ENCODE measurements at places on chromosomes 11 and 22. TPM values are rescaled to one million over a fixed set of nuclear protein-coding genes. Genes with fewer than 3 reads are reported as not detected.

GRCh38 chr22:37971475-37972434, 12.6 kb downstream of the SOX10 start:
- no peak for DNase-seq

GRCh38 chr11:106156290-106156937, 79.0 kb downstream of the AASDHPPT start:
- DNase-seq = no peak

- DNase-seq = no peak
Measured at GRCh38 chr11:8697054-8697453, 14.5 kb downstream of the RPL27A start.

SCN4B gene
- polyA plus RNA-seq = 1.3 TPM

MIEF1 gene
- 8.7 TPM for polyA plus RNA-seq
